ENCODE measurements at places on chromosomes 2 and 18.

- peak; percentile 92 for DNase-seq
Observed at GRCh38 chr2:218086478-218086877, 17.4 kb downstream of the RUFY4 start.

- no peak for DNase-seq
Observed at GRCh38 chr18:21743166-21743832, 2.7 kb downstream of the MIB1 start.

DNA sequence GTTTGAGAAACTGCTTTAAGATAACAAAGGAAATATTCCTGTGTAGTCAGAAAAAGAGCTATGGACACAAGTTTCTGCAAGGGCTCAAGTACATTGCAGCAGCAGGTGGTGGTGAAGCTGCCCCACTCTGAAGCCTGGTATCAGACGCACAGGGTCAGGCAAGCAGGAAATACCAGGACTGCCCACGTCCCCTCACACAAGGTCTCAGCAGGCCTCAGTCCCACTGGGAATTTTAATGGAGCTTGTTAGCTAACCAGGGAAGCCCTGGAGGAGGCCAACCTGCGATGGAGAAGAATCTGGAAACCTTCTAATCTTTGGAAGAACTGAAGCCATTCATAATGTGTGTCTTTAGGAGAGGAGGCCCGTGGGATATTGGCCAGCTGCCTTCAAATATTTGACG is 168.3 kb downstream of the UXS1 start:
- no peak for DNase-seq

GRCh38 chr18:6732952-6733351 is 3.4 kb downstream of the ARHGAP28 start:
- DNase-seq, result no peak

GRCh38 chr2:230234845-230235244 is 9.3 kb downstream of the SP140 start:
- no peak for DNase-seq

DNA sequence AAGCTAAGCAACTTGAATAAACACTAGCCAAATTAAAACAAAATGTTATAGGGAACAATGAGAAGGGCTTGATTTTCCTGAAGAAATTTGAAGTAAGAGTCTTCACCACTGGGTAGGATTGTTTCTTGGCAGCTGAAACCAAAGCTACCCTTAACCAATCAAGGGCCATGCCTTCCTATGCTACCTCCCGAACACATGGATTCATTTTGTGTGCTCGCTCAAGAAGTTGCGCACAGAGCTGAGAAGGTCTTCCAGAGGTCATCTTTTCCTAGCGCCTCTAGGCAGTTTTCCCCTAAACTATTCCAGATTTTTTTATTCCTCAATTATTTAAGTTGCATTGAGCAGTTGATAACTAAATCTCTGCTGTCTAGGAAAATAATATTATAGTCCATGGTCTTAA is 264.6 kb downstream of the RBM43 start:
- DNase-seq, result no peak

GRCh38 chr2:201353116-201353515 is 4.0 kb downstream of the FLACC1 start:
- no peak for DNase-seq

GRCh38 chr2:238284802-238285515 is 3.5 kb downstream of the PER2 start:
- DNase-seq, result no peak

- peak; percentile 11 for DNase-seq
Observed at GRCh38 chr2:154402213-154402612, 296.3 kb upstream of the KCNJ3 start.

GRCh38 chr18:48002933-48003365 is 72.5 kb upstream of the SMAD2 start:
- DNase-seq, result no peak

DNA sequence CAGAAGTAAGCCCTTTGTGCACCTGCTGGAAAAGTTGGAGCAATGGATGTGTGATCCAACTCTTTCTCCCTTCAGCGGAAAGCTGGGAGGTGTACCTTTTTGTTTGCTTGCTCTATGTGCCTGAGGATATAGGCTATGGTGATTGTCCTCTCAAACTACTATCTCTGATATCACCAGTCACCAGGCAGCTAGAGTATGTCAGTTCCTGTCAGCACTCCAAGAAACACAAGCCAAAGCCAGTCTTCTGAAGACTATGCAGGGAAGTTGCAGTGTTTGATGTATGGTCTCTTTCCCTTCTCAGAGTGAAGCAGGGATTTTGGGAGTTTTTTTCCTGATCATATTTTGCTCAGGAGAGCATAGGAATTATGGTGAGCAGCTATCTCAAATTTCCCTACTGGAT is 146.4 kb downstream of the PTH2R start:
- no peak for DNase-seq

- DNase-seq, result no peak
Observed at GRCh38 chr2:132374961-132375360, 41.6 kb upstream of the GPR39 start.

- DNase-seq, result no peak
Observed at GRCh38 chr2:216287251-216287650, 85.0 kb downstream of the MARCHF4 start.

GRCh38 chr2:205267323-205267722 is 415.0 kb upstream of the NRP2 start:
- no peak for DNase-seq

GRCh38 chr2:173860082-173860481 is 105.1 kb downstream of the SP3 start:
- peak; percentile 50 for DNase-seq

- peak; percentile 67 for DNase-seq
Observed at GRCh38 chr2:57376985-57377384, 669.6 kb upstream of the VRK2 start.

DNA sequence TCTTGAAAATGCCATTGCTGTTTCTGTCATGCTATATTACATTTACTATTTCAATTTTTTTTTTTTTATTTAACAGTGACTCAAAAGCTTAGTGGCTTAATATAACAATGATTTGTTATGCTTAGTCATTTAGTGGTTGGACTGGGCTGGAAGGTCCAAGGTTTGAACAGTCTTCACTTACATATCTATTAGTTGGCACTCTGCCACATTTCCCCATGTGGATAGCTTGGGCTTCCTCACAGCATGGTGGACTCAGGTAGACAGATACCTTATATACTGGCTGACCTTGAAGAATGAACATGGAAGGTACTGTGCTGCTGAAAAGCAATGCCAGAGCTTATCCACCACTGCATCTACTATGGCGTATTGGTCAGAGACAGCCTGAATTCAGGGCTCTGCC is 909.5 kb upstream of the SOX11 start:
- DNase-seq, result no peak

GRCh38 chr2:158043181-158043948 is 58.3 kb upstream of the UPP2 start:
- no peak for DNase-seq

GRCh38 chr2:71905205-71905604 is 242.5 kb downstream of the CYP26B1 start:
- DNase-seq, result no peak

- DNase-seq, result no peak
Observed at GRCh38 chr18:58871514-58872420, 7.1 kb downstream of the ZNF532 start.

DNA sequence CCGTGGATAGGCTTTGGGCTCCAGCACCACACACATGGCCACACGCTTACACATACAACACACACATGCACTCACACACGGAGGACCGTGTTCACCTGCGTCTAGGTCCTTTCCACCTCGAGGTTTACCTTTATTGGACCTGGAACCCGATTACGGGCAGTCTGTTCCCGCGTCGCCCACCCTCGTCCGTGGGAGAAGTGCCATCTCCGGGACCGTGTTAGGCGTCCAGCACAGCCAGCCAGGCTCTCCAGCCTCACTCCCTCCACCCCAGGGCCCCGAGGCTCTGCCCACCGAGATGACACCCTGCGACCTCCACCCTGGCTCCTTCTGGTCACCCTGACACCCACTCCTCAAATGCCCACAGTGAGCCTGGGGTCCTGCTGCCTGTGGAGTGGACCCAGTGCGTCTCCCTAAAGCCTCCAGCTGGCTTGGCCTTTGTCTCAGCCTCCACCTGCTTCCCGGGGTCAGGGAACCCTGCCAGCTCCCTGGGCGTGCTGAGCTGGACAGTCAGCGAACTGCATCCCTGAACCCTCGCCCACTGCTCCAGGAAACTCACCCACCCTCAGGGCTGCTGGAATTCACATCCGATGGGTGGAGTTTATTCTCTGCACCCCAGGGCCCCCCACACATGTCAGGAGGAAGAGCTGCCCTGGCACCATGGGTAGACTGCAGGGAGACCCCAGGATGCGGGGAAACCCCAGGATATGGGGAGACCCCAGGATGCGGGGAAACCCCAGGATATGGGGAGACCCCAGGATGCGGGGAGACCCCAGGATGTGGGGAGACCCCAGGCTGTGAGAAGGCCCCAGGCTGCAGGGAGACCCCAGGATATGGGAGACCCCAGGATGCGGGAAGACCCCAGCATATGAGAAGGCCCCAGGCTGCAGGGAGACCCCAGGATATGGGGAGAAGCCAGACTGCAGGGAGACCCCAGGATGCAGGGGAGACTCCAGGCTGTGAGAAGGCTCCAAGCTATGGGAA is 33.0 kb downstream of the ADI1 start:
- no peak for DNase-seq

GRCh38 chr2:238114851-238115660 is 14.9 kb downstream of the ESPNL start:
- no peak for DNase-seq

- DNase-seq, result no peak
Observed at GRCh38 chr2:116718451-116718850, 1096.0 kb upstream of the DDX18 start.

DNA sequence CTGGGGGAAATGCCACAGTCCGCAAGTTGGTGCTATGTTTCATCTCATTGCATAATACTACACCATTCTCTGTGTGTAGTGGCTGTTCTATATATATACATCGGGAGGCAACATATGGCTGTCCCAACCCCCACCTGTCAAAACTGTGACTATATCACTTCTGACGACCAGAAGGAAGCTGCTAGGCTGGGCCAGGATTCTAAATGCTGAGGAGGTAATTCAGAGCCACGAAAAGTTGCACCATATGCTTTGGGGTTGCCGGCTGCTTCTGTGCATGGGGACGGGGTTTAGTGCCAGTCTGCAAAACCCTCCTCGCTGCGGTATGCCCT is 117.3 kb downstream of the MSH2 start:
- DNase-seq, result no peak

GRCh38 chr2:219680958-219681693 is 53.7 kb downstream of the SLC4A3 start:
- DNase-seq, result peak; percentile 18

DNA sequence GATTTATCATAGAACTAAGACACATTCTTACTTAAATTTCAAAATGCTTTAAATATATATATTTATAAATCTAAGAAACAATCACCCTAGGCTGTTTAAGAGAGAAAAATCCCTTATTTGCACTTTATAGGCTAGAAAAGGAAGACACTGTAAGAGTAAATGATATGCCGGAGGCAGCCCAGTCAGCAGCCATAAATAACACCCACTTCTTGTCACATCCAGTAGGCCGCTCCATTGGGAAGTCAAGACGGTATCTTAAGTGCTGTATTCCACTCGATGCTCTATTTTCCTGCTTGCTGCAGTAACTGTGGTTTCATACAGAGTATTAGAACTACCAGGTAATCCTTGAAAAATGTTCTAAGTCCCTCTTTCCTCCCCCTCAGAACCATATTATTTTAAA is 57.9 kb downstream of the ABCA12 start:
- DNase-seq, result no peak

GRCh38 chr18:11149441-11150270 is at the start of gene PIEZO2:
Gene PIEZO2 (minus strand): TSS chr18:11149569. CDS start chr18:11148588, 981 bp downstream.
- peak; percentile 47 for DNase-seq

GRCh38 chr2:127220102-127220767 is at the start of gene CYP27C1:
Gene CYP27C1 (minus strand): TSS chr2:127220299. CDS start chr2:127220270, 29 bp downstream.
- no peak for DNase-seq

- no peak for DNase-seq
Observed at GRCh38 chr2:3316456-3317276, 61.0 kb downstream of the EIPR1 start.

DNA sequence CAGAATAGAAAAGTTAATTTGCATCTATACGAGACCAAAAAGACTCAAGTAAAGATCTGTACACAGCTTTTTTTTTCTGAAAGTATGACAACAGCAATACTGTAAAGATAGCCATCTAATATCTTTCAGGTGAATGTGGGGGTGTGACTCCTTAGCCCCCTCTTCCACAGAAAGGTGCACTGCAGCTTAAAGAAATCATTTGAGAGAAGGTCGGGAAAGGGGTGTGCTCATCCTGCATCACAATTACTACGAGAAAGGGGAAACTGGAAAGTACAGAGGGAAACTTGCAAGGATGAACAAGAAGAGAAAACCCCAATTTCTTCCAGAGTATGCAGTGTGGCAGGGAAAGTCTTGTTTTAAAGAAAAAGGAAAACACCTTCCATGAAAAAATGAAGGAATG is 255.6 kb downstream of the CCDC178 start:
- peak; percentile 5 for DNase-seq

GRCh38 chr2:38448692-38449410 is 71.8 kb upstream of the ATL2 start:
- no peak for DNase-seq

GRCh38 chr2:123971564-123972318 is 53.3 kb upstream of the CNTNAP5 start:
- no peak for DNase-seq

DNA sequence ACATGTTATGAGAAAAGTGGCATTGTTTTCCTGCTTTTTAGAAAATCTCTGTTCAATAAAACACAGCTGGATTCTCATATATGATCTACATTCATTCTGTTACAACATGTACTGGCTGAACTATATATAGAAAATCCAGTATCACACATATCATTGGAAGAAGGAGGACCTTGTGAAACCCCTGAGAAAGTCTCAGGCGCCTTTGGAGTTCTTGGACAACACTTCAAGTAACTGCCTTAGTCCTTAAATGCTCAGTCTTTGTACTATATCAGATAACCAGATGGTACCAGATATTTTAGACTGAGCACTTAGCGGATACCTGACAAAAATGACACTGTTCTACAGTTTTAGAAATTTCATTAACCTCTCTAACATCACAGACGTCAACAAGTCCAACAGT is 72.2 kb downstream of the ACVR1 start:
- no peak for DNase-seq

DNA sequence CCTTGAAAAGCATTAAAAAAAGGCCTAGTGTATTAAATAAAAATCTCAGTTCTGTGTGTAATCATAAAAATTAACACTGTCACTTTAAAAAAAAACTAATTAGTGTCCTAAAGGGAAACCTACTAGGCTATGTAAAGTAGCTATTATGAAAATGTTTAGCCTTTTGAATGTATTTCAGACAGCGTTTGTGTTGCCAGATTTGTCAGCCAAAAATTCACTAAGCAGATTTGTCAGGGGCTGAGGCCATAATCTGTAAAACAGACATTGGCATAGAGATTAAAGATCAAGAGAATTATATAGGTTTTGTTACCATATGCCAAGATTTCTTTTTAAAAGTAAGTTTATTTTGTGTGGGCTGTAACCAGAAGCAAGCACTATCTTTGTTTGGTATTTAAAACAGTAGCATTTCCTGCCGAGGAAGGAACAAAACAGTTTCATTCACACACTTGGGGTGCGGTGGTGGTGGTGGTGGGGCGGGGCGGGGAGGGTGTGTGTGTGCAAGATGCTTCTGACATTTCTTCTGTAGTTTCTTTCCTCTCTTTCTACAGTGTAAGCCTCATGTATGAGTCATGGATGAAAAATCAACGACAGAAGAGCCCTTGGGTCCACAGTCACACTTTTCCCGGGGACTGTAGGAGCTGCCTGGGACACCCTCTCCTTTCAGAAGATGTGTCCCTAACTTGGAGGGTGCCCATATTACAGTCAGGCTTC is 328.5 kb upstream of the FANCL start:
- DNase-seq, result no peak
